Mesenteric fat pad (tissue), 1 donor: ENCODE measurements at places on chromosomes 13 and 19. TPM values are rescaled to one million over a fixed set of nuclear protein-coding genes. Genes with fewer than 3 reads are reported as not detected.

STAP2 gene
- total RNA-seq, result 3.0 TPM

GRCh38 chr13:89967701-89968100 is 1379.8 kb upstream of the MIR17HG start:
- no peak for DNase-seq

DNA sequence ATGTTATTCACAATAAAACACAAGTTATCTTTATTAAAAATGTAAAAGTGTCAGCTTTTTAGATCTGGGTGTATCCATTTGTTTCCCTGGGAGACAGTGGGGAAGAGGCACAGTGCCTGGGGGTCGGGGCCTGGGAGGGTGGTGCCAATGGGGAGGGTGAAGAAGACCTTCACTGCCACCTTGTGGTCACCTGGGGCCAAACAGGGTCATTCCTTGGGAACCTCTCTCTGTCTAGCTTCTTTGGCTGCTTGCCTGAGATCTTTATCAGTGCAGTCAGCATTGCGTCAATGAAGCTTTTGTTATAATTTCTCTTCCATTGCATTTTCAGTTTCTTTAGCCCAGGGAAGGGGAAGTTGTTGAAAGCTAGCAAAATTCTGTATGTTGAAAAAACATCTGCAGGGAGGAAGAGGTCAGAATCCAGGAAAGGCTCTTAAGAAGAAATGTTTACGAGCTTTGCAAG is 39.1 kb downstream of the PCDH8 start:
- no peak for DNase-seq

DNA sequence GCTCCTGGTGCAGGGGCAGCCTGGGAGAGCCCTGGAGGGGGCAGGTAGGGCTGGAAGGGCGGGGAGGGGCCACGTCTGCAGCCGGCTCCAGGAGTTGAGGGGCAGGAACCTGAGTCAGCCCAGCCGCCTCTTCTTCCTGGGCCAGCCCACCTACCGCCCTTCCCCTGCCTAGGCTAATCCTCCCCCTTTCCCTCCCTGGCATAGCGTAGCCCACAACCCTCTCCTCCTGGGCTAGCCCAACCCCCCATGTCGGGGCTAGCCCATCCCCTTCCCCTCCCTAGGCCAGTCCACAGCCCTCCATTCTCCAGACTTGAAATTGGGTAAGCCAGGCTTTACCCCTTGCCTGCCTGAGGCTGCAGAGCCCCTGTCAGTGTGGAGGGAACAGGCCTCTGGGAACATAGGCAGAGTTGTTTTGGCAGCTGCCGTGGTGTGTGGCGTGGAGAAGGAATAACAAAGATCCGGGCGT is 20.6 kb upstream of the WDR18 start:
- no peak for DNase-seq

GRCh38 chr19:42092350-42092749 is 16.4 kb downstream of the ZNF574 start:
- no peak for DNase-seq

DNA sequence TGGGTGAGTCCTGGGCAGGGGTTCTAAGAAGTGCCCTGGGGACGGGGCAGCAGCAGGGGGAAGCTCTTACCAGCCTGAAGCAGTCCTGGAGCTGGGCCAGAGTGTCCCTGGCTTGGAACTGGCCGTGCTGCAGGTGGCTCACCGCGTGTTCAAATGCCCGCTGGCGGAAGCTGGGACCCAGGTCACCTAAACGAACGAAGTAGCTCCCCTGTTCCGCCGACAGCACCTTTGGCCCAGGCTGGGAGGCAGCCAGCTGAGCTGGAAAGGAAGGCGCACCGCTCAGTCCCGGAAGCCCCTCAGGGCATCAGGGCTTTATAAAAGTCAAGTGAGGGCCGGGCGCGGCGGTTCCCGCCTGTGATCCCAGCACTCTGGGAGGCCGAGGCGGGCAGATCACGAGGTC is 9.6 kb downstream of the PLIN4 start:
- DNase-seq, result no peak

- no peak for DNase-seq
Observed at GRCh38 chr13:39148513-39148961, 110.3 kb downstream of the NHLRC3 start.
